ENCODE measurements at places on chromosomes 11 and 22.

DNA sequence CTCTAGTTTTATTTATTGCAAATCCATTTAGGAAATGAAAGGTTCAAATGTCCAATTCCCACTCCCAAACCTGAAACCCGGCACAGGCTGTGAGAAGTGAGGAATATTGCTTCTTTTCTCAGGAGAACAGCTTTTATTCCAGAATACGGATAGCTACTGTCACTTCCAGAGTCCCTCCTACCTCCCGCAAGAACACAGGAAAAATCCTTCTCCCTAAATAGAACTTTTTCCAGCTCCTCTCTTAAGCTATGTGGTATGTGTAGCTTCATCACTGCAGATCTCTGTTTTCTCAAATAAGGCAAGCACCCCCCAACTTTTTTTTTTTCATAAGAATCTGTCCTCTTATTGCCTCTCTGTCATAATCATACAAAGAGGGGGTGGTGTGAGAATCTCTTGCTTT lies 126.8 kb downstream of the LARGE1 start:
- no peak for DNase-seq

DNA sequence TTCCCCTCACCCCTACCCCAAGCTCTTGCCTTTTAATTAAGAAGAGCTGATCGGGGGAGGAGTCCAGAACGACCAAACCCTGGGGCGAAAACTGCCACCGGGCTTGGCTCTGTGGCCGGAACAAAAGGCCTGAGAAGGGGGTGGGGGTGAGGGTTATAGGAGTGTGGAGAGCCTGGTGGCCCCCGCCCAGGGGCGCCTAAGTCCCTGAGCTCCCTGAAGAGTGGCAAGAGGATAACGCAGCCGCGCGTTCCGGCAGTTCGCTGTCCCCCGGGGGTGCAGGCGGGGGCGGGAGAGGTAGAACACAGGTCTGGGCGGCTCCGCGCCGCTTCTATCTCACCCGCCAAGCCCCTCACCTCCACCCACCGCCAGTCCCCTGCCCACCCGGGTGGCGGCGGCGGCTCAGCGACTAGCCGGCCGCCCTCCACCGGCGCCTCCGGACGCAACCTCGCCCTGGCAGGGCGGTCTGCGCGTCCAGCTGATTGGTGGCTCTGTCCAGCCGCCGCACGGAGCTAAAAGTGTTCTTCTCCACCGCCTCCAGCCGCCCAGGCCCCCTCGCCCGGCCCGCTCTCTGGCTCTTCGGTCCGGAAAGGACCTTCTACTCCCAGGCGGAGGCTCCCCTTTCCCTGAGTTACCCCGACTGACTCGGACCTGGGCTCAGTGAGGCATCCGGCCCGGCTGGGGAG lies 18.7 kb upstream of the BDNF start:
- no peak for DNase-seq

GRCh38 chr11:72568861-72569260 lies 105.4 kb downstream of the PDE2A start:
- no peak for DNase-seq

DNA sequence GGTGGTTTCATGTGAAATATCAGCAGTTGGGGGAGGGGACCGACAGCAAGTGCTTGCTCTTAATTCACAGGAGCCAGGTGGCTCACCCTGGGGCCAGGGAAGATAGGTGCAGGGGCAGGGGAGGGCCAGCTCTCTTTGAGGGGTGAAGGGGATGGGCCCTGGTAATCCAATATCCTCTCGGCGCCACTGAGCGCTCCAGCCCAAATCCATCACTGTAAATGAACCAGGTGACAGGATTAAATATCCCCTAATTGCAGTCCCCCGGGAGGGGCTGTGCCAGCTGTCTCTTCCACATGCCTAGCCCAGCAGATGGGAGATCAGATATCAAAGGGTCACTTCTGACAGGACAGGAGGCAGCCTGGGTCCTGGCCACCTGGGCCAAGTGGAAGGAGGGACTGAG lies 531.8 kb upstream of the CADM1 start:
- no peak for DNase-seq

- DNase-seq = no peak
Measured at GRCh38 chr11:76671237-76671592, 668 bp upstream of the LRRC32 start.

DNA sequence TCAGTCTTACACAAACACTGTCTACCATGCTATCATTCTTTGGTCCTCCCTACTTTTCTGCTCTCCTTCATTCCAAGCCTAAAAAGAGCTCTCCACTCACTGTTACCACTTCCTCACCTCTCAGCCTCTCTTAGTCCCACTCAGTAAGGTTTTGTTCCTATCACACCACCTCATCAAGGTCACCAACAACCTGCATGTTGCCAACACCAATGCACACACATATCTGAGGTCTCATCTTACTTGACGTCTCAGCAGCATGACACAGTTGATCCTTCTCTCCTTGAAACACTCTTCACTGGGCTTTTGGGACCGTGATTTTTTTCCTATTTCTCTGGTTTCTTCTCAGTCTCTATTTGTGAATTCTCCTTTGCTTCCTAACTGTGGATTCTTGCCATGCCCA lies 8.1 kb downstream of the PISD start:
- DNase-seq = no peak

GRCh38 chr22:50576070-50576469 lies 2.2 kb downstream of the CPT1B start:
- no peak for DNase-seq

DNA sequence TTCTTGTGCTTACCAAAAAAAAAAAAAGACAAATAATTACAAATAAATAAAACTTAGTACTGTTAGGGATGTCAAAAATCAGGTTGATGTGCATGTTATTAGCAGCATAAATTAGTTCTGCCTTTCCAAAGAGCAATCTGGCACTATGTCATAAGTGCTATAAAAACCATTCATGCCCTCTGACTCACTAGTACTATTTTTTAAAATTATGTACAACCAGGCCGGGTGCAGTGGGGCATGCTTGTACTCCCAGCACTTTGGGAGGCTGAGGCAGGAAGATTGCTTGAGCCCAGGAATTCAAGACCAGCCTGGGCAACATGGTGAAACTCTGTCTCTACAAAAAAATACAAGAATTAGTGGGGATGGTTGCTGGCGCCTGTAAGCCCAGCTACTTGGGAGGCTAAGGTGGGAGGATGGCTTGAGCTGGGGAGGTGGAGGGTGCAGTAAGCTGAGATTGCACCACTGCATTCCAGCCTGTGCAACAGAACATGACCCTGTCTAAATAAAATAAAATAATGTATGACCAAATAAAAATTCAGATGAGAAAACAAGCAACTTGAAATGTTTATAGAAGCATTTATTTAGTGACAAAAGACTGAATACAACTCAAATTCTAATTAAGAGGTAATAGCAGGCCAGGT lies 25.3 kb downstream of the UEVLD start:
- DNase-seq = no peak

DNA sequence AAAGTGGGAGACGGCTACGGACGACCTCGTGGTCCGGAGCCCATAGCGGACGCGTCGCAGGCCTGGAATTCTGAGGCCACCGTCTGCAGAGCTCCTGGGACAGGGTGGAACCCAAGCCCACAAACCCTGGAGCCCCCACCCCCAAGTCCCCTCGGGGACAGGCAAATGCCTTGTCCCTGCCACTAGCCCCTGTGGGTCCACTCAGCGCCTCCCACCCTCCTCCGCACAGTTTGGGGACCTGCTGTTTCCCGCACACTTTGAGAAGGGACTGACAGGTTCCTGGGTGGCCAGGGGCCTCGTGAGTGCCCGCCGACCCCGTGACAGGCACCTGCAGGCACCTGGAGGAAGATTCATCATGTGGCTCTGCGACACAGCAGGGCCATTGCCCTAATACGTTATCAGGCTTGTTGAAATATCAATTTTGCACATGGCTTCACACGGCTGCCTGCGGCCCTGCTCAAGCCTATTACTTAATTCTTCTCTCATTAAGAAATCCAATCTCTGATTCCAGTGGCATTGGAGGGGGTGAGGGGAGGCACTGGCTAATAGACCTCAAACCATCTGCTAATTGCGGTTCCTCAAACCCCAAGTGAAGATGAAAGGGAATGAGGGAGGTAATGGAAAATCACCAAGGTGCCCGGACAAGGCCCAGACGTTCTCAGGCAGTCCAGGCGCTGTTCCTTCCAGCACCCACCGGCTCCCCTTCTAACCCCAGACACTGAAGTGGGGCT lies 672.5 kb downstream of the BRD1 start:
- DNase-seq = no peak

DNA sequence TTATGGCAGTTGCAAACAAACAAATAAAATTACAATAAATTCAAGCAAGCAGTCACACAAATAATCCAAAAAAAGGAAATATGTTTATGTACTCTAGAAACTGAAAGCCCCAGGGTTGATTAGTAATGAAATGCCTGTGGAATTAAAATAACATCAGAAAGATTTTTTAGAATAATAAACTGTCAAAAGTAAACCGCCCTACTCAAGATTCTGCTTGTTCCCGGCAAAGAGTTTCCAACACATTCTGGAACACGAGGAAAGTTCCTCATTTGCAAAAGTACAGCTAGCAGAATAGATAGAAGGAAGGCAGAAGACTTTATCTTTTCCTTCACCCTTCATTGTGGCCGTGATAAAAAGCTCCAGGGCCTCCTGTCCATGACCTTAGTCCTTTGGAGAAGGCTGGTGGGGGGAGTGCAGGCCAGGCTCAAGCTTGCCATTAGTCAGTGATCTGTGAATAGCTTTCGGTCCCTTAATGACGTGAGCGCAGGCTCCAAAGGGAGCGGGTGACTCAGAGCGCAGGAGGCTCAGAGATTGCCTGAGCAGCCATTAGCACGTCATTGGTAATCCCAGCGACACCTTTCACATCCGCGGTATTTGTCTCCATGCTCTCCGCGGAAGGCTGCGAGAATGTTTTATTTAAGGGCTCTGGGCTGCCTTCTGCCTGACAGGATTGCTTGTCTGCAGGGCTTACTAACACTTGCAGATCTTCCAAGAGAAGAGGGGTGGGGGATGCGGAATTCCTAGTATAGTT lies 458.3 kb downstream of the METTL15 start:
- peak; percentile 87 for DNase-seq

GRCh38 chr11:122440811-122441665 lies 214.5 kb upstream of the UBASH3B start:
- no peak for DNase-seq

GRCh38 chr11:87228820-87229219 lies 191.1 kb downstream of the TMEM135 start:
- DNase-seq = no peak

GRCh38 chr11:3925513-3925912 lies 70.0 kb downstream of the STIM1 start:
- DNase-seq = no peak

- no peak for DNase-seq
Measured at GRCh38 chr11:120337355-120338106, 1.3 kb downstream of the ARHGEF12 start.

DNA sequence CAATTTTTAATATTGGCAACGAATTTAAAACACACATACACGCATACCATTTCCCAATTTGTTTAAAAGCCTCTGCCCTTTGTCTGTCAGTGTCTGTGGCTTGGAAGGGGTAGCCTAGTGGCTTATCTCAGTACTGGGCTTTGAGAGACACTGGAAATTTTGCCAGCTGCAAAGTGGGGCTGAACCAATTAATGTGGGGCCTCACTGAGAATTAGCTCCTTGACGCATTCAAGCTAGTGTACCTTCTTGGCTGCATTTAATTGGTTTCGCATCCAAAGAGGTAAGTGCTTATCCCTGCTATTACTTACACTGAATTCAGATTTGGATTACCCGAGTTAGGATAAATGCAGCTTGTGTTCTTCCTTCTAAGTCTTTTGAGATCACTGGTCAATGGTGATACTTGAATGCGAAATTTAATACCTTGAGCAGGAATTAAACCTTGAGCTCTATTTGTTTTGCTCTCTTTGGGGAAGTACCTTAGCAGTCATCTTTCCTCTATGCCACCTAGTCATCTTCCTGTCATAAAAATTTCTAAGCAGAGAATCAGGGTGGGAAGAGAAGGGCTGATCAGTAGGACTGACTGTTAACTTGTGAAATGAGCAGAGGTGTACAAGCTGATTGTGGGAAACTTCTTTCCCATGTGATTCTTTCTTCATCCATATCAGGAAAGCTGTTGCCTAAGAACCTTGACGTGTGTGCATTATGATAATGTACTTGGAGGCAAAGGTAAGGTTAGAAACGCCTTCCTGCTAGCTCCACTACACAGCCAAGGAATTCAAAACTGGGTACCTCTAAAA lies 187.7 kb upstream of the E2F8 start:
- no peak for DNase-seq

DNA sequence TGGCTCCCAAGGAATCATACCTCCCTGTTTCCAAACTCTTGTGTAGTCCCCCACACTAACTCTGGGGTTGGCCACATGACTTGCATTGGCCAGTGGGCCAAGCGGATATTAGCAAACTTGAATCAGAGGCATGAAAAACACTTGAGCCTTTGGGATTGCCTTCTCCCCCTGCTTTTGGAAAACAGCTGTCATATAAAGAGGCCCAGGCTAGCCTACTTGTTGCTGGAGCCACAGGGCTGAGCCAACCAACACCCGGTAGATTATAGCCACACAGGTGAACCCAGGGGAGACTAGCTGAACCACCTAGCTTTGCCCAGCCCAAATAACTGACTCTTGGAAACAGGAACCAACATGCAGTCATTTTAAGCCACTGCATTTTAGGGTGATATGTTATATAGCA lies 354.8 kb downstream of the TENM4 start:
- no peak for DNase-seq

- no peak for DNase-seq
Measured at GRCh38 chr11:13228572-13228971, 49.0 kb upstream of the BMAL1 start.

DNA sequence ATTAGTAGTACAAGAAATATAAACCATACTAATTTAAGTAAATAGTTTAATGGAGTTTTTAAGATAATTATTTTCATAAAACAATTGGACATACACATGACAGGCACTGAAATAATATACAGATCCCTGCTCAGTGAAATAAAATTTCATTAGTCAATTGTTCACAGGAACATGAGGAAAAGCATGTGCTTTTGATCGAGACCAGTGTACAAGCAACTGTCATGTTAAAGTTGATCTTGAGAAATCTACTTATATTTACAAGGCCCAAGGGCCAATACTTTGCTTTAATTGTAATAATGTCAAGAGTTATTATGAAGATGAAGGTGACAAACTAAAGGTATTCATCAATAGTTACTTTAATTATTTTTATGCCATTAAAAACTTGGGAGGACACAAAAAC lies 792.7 kb upstream of the LUZP2 start:
- no peak for DNase-seq

GRCh38 chr11:27722117-27722952 lies 22.1 kb upstream of the BDNF start:
- no peak for DNase-seq

DNA sequence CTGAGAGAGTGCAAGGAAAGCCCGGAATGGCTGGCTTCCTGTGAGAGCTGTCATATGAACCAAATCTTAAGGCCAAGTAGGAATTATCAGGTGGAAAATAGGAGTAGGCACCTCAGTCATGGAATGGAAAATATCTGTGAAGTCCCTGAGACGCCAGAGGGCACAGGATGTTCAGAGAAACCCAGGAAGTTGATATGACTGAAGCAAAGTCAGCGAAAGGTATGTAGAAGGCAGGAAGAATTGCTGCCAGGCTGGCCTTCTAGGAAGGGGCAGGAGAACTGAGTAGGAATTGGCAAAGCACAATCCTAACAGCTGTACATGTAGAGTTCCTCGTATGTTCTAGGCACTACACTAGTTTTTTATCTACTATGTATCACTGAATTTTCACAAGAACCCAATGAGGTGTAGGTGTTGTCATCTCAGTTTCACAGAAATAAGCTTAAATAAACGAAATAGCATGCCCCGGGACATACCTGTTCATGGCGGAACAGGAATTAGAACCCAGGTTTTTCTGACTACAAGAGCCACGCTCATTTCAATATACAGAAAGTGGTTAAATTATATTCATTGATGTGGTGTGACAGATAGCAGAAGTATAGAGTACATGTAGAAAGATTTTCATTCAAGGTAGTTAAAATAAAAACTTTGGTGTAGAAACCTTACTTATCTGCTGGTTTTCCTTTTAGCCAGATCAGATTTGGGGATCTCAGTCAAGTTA lies 17.0 kb downstream of the HMGXB4 start:
- no peak for DNase-seq
